NCI-H1092 (cell line): ENCODE measurements at places on chromosomes 11 and 22.

DNA sequence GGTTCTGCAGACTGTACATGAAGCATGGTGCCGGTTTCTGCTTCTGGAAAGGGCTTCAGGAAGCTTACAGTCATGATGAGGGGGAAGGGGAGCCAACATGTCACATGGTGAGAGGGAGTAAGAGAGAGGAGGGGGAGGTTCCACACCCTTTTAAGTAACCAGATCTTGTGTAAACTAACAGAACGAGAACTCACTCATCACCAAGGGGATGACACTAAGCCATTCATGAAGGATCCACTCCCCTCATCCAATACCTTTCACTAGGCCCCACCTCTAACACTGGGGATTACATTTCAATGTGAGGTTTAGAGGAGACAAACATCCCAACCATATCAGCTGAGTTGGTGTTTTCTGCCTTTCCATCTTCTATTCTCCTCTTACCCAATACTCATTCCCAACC, 83.5 kb downstream of the BDNF start:
- no peak for DNase-seq

DNA sequence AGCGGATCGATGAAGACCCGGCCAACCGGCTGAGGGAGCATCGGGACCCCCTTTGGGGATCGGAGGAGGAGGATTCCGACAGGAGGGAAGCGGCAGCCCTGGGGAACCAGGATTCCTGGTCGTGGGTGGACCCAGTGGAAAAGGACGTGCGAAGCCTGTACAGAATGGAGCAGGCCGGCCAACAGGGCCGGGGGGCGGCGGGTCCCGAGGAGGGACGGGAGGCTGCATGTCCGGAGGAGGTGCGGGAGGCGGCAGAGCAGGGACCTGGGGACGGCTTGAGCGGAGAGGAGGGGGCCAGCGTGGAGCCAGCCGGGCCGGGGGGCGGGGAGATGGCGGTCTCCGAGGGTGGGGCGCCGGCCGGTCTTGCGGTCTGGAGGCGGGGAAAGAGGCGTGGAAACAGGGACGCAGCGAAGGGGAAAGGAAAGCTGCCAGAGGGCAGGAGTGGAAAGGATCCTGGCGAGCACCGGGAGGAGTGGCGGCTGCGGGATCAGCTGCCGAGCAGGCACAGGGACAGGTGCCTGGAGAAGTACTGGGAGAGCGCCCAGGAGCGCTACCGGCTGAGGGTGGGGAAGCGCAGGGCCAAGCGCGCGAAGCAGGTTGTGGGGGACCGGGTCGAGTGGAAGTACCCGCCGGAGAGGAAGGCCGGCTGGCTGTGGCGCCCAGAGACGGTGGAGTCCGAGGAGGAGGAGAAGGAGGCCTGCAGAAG, at the start of gene ANO5:
Gene ANO5 (plus strand): TSS at position 444 of the 706 bp plus-strand sequence. CDS start 408 bp downstream, outside the sequence.
- peak; percentile 42 for DNase-seq

- no peak for DNase-seq
Observed at GRCh38 chr11:126265811-126266210, 2.9 kb downstream of the SRPRA start.

DNA sequence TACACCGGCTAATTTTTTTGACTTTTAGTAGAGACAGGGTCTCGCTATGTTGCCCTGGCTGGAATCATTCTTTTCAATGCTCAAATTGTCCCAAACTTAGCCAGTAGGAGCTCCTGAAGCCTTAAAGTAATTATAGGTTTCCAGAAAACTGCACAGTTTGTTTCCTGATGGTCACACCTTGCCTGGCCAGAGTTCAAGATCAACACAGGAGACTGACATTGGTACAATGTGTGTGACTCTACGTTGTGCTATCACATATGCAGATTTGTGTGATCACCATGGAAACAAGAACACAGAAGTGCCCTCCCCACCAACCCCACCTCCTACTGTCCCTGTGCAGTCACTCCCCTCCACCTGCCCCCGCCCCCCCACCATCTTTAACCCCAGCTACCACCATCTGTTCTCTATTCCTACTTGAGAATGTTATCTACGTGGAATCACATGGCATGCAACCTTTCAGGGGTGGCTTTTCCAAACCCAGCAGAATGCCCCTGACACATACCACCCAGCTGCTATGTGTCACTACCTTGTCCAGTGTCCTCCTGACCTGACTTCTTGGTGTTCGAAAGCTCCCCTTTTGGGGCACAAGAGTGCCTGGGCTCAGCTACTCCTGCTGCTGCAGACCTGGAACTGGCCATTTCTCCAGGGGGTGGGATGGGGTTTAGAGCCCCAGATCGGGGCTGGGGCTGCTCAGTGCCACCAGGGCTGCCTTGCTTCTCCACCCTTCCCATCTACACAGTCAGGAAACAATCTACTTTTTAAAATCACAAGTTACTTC, 6.1 kb upstream of the NAP1L4 start:
- DNase-seq, result no peak

- DNase-seq, result no peak
Observed at GRCh38 chr11:130873761-130874160, 42.5 kb downstream of the SNX19 start.

DNA sequence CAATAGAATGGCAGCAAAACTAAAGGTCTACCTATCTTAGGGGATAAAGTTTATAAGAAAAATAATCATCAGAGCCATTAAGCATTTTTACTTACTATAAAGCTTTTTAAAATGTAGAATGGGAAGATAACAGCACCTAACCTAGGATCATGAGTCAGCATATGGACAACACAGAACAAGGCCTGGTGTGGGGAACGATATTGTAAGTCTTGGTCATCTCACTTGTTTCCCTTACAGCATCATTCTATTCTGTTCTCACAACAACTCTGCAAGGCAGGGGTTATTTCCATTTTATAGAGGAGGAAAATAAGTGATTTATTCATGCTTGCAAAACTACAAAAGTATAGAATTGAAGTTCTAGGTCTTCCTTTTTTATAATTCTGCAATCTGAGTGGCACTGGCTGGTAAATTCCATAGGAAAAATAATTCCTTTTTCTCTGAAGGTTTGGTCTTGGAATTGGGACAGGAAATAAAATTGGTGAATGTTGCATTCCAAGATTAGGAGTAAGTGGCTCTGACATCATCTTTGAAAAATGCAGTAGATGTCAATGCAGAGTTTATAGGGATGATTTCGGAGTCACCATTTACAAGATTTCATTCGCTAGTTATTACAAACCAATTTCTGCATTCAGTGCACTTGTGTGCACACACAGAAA, 423.0 kb downstream of the DYNC2H1 start:
- no peak for DNase-seq

DNA sequence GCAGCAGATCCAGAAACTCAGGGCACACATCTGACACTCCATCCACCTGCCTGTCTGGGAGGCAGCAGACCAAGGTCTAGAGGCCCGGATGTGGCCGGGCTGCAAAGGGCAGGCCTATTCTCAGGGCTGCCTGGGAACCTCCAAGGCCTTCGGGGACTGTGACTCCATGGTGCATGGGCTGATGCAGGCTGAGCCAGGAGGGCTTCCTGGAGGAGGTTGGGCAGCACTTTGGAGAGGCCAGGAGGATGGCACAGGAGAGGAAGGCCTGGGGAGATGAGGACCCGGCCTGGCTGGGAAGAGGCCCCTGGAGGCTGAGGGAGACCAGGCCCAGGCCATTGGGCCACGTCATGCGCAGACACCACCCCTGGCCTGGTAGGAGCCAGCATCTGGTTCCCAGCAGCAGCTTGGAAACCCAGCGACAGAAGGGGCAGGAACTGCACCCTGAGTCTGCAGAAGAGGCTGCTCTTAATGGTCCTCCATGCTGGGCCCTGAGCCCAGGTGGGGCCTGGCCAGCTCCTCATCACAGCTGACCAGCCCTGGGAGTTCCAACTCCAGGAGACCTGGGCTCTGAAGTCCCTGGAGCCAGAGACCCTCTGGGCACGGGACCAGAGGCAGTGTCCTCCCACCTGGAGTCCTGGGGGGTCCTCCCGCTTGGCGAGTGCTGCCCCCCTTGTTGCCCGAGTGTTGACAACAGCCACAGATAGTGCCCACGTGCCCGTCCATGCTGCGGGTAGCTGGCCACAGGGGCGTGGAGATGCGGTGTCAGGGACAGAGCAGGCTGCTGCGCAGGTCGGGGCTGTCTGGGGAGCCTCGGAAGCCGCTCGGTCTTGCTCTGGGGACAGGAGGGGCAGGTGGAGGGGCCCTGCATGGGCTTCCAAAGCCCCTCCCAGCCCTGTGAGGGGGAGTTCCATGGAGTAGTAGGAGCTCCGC, 5.5 kb downstream of the PHLDA2 start:
- no peak for DNase-seq

GRCh38 chr22:26554956-26555355, 35.0 kb downstream of the TPST2 start:
- DNase-seq, result no peak

DNA sequence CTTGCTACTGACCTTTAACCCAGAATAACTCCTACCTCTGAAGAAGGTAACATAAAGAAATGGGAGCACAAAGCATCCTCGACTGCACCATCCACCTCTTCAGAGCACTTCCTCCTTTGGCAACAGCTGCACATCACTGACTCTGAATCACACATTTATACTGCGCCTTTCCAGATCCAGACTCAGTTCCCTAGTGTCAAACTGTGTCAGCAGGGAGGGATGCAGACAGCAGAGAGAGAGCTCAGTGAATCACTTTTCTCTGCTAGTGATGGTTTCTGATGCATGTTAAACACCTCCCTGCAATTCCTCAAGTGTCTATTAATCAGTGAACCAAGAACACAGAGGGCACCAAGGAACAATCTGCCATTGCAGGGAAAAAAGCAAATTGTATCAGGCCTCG, 118.9 kb downstream of the PLEKHA7 start:
- no peak for DNase-seq

DNA sequence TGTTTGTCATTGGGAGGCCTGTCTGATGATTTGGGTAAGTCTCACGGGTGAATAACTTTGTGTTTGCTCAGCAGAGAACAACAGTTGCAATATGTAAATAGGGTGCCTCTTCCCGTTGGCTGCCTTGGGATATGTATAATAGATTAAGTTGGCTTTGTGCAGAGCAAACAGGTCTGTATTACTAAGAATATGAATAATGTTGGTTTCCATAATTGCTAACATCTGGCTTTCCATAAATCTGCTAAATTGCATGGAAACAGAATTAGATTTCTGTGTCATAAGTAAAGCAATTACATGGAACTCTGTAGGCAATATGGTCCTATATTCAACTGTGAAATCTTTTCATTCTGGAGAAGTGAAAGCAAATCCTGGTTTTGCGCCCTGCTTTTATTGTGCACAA, 636.0 kb upstream of the ANO5 start:
- DNase-seq, result no peak
